ENCODE measurements at places on chromosomes 11 and 22.

- no peak for DNase-seq
These were observed 99.5 kb downstream of the BCR start for GRCh38 chr22:23279781-23280180.

DNA sequence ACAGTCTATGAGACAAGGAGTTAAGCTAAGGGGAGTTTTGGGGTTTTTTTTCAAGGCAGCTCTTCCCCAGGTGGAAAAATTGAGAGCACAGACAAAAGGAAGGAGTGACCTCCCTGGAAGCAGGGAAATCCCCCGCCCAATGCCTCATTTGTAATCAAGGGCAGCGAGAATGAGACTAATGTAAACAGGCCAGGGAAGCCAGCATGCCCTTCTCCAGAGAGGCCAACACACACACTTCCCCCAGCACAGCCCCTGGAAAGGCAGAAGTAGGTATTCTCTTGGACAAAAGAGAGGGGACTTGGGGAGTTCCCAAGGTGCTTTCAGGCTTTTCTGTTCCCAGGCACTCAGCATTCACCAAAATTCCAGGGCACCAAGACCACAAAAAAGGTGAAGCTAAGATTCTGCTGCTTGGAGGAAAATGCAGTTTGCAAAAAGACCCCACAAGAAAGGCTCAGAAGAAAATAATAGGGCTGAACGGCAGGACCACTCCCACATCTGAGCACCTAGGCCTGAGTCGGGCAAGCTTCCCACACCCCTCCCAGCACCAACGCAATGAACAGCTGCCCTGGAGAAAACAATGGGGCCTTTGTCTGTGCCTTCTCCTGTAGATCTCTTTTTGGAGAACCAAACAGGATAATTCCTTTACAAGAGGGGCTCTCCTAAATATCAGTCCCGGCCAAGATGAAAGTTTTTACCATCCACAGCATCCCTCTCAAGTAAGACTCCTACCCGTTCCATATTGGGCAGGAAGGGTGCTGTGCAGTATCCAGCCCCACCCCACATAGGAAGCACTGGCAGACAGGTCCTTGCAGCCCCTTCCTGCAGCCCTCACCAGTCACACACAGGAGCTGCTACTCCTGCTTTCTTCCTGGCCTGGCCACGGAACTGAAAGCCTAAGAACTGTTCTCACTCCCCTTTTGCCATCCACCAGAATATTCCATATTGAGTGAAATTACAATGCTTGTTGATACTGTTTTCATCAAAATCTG lies 70.7 kb upstream of the AKIP1 start:
- DNase-seq = no peak

- DNase-seq = no peak
These were observed 14.6 kb upstream of the ADSL start for GRCh38 chr22:40331706-40332105.

DNA sequence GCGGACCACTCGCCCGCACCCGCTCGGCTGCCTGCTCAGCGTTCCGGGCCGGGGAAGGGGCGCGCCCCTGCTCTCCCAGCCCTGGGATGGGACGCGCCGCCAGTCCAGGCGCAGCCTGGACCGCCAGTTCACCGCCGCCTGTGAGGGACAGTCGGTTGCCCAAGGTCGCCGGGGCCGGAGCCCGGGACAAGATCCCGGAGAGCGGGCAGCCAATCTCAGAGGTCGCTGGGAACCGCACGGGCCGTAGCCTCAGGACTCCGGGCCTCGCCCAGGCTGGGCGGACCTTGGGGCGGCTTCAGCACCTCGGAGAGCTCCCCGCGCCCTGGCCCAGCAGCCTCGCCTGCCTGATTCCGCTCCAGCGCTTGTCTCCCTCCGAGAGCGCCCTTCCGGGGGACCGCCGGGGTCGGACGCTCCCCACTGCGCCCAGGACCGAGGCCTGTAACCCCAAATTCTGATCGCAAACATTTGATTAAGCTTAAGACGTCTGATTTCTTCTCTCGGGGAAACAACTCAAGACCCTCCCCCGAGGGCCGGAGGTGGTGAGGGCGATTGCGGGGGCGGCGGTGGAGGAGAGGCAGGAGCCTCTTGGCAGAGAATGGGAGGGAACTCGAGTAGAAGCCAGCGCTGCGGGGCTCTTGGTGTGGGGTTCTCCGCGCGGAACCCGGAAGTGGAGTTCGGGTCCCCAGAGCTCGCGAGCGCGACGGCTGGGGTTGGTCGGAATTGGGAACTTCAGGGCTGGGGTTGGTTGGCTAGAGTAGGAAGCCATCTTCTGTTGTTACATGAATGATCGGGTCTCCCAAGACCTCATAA lies 1.1 kb upstream of the CHRM4 start:
- peak; percentile 40 for DNase-seq

- no peak for DNase-seq
These were observed 34.3 kb upstream of the MRPL17 start for GRCh38 chr11:6717426-6717825.

- DNase-seq = no peak
These were observed 14.6 kb downstream of the MRGPRD start for GRCh38 chr11:68965901-68966853.

DNA sequence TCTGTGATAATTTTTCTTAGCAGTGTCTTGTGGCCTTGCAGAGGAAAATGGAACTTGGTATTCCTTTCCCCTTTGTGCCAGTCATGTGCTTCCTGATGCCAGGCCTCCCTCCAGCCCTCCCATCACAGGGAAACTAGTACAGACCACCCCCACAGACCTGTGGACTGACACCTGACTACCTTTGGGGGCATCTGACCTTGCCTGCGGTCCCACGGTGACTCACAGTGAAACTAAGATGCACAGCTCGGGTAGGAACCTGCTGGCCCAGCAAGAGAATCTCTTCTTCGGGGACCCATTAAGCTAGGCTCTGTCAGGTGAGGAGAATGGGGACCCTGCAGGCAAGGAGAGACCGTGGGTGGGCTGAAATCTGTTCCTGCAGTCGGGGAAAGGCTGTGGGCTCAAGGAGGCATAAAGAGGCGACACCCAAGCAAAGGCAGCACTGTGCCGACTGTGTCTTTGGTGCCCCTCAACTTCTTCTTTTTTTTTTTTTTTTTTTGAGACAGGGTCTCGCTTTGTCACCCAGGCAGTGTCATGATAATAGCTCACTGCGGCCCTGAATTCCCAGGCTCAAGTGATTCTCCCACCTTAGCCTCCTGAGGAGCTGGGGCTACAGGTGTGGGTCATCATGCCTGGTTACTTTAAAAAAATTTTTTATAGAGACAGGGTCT lies 20.8 kb upstream of the PEX26 start:
- DNase-seq = no peak

GRCh38 chr11:65452806-65453490 lies 30.4 kb downstream of the NEAT1 start:
- peak; percentile 90 for DNase-seq

GRCh38 chr11:923691-924405 lies 1.8 kb upstream of the AP2A2 start:
- DNase-seq = no peak

GRCh38 chr11:35529971-35530495 lies 4.6 kb upstream of the PAMR1 start:
- peak; percentile 98 for DNase-seq

GRCh38 chr11:106217456-106217855 lies 140.0 kb downstream of the AASDHPPT start:
- DNase-seq = no peak

DNA sequence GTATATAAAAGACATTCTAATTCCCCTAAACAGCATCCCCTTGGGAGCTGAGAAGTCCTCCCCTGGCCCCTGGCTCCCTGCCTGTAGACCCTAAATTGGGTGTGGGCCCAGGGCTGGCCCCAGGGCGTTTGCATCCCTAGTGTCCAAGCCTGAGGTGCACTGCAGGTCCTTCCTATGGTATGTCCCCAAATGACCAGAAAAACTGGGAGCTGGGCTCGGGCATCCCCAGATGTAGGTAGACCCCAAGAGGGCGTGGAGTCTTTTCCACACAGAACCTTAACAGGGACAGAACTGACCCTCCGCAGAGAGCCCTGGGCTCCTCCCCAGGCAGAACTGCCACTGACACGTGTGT lies 782 bp upstream of the OSBPL5 start:
- no peak for DNase-seq

- no peak for DNase-seq
These were observed 343.2 kb downstream of the NTM start for GRCh38 chr11:131713529-131714134.

DNA sequence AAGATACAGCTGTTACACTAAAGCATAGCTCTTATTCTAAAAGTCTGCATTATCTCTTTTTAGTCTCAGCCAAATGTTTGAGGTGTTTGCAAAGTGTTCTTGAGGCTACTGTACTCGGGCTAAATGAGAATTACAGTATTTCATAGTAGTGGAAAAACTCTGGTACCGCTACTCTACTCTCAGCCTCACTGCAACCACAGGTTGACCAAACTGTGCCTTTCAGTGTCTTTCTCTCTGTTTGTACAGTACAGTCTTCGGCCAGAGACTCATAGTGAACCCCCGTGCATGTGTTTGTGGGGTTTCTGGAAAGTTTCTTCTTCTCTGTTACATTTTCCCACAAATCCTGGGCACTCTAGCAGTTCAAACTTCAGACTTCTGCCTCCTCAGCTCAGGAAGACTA lies 7.4 kb upstream of the LUZP2 start:
- no peak for DNase-seq

DNA sequence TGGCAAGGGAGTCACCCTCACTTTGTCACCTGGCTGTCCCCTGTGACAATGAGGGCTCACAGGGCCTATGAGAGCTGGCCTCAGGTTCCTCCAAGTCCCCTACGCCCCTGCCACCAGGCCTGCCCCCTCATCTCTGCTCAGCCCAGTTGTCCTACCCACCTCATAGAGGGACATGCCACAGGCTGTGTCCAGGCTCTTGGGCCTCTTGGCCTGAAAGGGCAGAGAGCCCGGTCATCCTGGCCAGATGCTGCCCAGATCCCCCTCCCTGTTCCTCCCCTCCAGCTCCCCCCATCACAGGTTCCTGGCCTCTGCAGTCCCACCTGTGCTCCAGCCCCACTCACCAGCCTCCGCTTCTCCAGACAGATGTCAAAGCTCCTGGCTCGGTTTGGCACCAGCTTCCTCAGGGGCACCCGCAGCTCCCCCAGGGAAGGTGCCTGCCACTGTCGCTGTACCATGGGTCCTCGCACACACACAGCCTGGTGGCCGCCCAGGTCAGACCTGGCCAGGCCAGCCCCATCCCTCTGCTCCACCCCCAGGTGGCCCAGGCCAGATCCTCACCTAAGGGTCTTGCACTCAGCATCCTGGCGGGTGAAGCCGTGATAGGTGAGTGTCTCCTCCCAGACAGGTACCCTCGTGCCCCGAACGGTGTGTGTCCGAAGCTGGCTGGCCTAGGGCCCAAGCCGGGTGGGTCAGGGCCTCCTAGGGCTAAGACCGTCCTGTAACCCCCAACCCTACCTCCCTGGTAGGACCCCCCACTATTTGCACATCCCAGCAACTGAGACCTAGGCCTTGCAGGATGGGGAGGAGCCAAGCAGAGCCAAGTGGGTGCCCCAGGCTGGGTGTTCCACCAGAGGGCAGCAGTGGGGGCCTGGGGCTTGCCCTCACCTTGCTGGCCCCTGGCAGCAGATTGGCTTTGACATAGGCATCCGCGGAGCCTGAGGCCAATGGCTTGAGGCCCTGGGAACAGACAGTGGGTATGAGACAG lies 8.3 kb downstream of the NDUFV1 start:
- DNase-seq = no peak

- DNase-seq = no peak
These were observed 103.7 kb downstream of the CTTN start for GRCh38 chr11:70501933-70502540.

DNA sequence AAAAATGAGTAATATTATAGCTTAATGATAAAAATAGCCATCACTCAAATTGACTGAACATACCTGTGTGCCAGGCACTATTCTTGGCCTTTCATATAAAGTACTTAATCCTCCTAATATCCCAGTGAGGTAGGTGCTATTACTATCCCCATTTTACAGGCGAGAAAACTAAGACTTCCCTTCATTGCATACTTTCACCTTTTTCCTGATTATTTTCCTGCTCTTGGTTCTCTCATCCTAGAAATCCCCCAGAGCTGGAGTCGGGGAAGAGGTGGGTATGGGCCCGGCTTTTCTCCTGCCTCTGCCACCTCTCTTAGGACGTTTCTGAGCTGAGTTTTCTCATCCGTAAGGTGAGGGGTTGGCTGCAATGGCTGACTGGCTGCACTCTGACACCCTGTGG lies 2.2 kb downstream of the NPTXR start:
- no peak for DNase-seq

GRCh38 chr11:77026221-77026620 lies 8.0 kb upstream of the B3GNT6 start:
- DNase-seq = no peak

GRCh38 chr22:31802575-31802974 lies 48.8 kb downstream of the DEPDC5 start:
- DNase-seq = no peak

GRCh38 chr11:100174881-100175280 lies 512.2 kb upstream of the ARHGAP42 start:
- DNase-seq = no peak

GRCh38 chr11:134662629-134663360 lies 250.8 kb upstream of the B3GAT1 start:
- no peak for DNase-seq

DNA sequence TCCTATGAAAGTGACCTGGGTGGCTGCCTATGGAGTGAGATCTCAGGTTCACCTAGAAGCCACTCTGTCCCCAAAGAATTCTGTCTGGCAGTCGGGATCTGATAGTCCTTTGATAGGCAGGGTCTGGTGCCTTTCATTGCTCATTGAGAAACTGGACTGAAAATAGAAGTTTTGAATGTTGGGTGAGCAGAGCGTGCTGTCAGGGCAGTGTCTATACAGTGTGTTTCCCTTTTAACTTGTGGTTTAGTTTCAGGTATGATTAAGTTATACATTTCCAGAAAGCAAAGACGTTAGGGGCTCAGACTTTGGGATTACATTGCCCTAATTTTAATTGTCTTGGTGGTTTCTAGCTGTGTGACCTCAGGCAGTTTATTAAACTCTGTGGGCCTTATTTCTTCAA lies 111.3 kb upstream of the PAX6 start:
- no peak for DNase-seq

DNA sequence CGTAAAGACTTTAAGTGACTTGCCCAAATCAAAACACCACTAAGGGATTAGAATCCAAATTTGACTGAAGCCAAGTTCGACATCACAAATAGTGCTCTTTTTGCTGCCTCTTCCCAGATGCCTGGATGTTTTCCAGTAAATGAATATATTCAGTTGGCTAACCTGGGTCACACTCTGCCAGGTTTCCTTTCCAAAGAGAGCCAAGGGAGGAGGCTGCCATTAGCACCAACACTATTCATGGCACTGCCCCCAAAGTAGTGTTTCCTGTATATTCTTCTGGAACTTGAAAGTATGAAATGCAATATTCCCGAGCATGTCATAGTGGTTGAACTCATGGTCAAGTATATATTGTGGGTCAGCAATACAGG lies 219.3 kb upstream of the UBASH3B start:
- no peak for DNase-seq

Measured in fibroblast of skin of left quadriceps (primary cell).